ENCODE measurements at places on chromosomes 6 and 20.

GRCh38 chr6:84061613-84062398 lies 28.2 kb downstream of the MRAP2 start:
- no peak for DNase-seq

DNA sequence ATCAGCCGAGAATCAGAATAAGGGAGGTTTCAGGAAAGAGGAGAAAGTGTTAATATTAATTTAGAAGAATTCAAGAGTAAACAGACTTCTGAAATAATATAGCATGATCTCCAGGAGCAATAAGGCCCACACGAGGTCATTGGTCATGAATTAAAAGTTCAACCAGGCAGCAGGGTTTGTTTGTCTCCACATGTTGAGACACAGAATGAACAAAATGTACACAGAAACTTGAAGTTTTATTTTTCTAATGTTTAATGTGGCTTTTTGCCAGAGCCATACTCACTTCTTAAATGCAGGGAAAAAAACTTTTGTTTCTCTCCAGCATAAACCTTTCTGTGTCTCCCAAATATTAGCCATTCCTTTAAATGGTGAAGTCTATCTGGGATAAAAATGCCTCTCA lies 504.5 kb downstream of the HDGFL1 start:
- DNase-seq = no peak

GRCh38 chr6:166949528-166950442 lies 6.6 kb downstream of the RNASET2 start:
- DNase-seq = no peak

DNA sequence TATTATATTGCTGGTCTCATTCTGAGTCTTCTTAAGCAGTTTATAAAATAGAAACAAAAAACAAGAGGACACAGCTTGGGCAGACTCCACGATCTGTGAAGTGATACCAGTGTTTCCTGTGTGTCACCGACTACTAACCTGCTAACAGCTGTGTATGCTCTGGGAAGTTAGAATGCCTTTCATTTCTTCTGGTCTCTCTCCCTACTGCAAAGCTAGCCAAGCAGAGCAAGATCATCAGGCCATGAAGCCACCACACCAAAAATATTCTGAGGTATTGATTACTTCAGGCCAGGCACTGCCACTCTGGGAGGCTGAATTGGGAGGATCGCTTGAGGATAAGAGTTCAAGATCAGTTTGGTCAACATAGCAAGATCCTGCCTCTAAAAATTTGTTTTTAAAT lies 46.9 kb upstream of the SMIM29 start:
- no peak for DNase-seq

DNA sequence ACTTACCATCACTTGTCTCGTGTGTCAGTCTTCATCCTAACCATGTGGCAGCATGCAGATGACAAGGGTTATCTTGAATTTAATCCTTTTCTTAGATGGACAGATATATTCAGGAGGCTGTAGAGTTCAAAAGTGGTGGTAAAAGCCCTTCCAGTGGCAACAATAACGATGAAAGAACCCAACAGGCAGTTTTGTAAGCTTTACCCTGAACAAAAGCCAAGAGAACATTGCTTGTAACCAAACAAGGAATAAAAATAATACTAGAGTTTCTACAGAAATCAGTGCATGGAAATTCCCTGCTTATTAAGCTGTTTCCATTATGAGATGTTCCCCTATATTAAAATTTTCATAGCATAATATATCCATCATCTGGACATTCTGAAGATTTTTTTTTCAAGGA lies 69.7 kb downstream of the PDE7B start:
- DNase-seq = no peak

DNA sequence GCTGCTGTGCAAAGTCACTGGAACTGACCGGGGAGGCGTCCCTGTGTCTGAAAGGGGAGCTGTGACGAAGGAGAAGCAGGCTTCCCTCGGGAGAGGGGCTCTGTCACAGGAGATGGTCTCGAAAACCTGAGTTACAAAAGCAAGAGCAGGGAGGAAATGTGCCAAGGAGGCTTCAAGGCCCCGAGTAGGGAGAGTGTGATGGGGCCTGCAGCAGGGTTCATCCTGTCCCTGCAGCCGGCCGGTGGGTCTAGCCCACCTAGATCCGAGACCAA lies 16.7 kb downstream of the DYNLT1 start:
- no peak for DNase-seq

DNA sequence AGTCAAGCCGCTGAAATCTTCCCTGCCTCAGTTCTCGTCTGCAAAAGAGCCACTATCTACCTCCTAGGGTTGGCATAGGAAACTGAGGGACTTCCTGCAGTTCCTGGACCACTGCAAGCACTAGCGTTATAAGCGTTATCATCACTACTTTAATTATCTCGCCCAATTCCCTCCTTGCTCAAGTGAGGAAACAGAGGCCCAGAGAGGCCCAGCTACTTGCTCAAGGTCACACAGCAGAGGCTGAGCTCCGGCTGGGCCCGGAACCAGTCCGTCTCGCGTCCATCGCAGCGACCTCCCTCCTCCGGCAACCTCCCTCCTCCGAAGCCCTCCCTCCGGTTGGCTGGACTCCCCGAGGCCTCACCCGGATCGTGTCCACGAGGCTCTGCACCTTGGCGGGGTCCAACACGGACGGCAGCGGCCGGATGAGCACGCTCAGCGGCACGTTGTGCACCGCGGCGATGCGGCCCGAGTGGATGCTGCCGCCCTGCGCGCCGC lies 338 bp downstream of the SRXN1 start:
- no peak for DNase-seq

- DNase-seq = no peak
Observed at GRCh38 chr6:150689900-150690590, 90.4 kb downstream of the PLEKHG1 start.

- DNase-seq = no peak
Observed at GRCh38 chr20:36875702-36876472, at the start of gene TLDC2. TSS of gene TLDC2 (plus strand) at chr20:36876138. CDS start at chr20:36876175, 37 bp downstream.

GRCh38 chr20:24064092-24064491 lies 75.5 kb upstream of the GGTLC1 start:
- no peak for DNase-seq

DNA sequence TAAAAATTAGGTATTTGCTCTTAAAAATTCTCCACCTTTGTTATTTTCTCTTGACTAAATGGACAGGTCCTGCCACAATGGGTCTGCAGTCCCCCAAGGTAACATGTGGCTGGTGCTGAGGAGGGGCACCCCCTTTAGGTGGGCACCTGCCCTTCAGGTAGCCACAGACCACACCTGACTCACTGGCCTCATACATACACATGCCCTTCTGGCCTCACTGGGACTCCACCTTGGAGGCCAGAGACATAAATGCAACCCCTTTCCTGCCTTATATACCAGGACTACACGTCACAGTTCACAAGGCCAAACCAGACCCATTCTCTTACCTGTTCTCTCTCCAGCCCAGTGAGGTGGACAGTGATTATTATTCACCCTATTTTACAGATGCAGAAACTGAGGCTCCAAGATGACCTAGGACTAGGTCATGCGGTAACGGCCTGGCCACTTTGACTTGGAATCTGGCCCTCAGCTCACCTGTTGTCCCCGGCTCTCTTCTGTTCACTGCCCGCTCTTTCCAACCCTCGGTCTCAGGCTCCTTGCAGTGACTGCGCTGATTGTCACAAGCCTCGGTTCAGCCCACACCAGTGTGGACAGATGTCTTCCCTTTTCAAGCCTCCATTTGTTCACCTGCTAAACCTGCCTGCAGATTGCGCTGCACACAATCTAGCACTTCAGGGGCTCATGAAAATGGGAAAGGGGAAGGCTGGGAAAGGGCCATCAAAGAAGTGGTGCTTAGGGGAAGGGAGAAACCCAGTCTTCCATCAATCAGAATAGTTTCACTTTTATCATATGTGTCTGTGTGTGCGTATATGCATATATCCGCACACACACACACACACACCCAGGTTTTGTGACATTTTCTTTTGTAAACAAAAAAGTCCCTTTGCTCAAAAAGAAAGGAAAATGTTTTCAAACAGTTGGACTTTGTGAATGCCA lies 121.7 kb downstream of the BCAS1 start:
- DNase-seq = no peak

DNA sequence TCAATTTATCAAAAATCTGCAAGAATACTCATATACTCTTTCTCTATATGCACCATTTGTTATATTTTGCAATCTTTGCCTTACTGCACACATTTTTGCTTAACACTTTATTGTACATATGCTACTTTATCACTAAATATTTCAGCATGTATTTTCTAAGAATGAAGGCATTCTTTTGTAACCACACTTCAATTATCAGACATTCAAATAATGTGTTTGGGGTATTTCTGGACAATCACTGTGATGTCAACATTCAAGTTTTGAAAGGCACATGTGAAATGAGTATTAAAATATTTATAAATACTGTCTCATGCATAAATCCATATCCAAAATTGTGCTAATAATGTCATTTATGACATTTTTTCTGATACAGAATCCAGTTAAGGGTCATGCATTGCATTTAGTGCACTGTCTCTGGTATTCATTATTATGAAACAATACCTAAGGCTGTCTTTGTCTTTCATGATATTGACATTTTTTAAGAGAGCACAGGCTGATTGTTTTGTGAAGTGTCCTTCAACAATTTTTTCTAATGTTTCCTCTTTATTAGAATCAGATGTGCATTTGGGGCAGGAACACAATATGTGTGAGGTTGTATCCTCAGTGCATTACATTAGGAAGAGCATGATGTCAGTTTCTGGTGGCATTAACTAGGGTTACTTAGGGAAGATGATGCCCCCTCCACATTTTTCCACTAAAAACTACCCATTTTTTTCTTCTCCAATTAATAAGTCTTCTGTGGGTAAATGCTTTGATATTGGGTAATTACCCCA lies 105.7 kb downstream of the MTFR2 start:
- DNase-seq = no peak

GRCh38 chr20:60313191-60313590 lies 355.0 kb downstream of the CDH26 start:
- no peak for DNase-seq

DNA sequence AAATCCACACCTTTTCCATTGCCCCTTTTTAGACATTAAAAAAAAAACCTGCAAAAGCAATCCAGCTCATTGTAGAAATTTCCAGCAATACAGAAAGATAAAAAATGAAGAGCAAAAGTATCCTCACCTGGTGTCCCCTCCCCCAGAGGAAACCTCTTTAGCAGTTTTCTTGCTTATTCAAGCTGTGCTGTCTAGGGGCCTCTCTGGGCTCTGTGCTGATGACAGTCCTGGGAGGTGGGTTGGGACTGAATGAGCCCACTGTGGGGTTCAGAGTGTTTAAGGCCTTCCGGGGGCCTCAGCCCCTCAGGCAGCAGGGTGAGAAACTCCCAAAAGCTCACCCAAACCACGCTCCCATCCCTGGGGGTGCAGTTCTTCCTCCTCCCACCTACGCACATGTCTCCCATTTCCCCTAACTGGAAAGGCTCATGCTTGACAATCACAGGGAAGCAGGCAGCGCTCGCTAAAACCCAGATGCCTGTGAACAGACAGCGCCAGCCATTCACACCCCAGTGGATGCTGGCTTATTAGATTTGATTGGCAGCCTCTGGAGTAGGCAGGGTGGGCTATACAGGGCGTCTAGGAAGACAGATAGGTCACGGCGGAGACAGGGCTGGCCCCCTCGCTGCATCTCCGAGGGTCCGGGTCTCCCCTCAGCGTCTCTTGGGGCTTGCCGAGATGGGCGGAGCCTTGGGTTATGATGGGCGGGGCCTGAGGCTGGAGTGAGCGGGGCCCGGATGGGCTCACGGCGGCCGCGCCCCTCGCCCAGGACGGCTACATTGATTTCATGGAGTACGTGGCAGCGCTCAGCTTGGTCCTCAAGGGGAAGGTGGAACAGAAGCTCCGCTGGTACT lies 4.6 kb downstream of the GUCA1A start:
- DNase-seq = no peak

GRCh38 chr20:25859649-25860530 lies 163.2 kb upstream of the ZNF337 start:
- peak; percentile 70 for DNase-seq

DNA sequence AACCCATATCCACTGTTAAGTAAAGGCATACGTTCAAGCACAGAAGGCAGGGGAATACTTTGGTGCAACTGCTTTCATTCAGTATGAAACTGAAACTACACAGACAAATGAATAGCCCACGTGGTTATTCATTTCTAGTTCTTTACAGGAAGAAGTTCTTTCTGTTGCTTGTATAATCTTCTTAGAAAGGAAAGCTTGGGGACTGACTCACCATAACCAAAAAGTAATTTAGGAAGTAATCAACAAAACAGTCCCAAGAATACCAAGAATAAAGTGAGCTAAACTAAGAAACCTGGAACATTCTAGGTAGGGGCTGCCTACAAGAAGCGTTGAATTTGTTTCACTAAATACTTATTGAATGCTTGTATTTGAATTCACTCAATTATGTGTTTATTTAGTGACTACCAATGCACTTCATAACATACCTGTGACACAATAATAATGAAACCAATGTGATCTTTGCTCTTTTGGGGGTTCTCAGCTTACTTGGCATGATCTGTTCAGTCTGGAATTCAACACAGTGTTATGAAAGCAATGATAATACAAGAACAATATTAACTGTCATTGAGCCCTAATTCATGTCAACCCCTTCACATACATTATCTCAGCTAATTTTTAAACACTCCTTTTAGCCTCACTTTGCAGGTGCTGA lies 25.1 kb upstream of the KIAA0408 start:
- DNase-seq = no peak

GRCh38 chr20:52483382-52483781 lies 291.8 kb upstream of the ZFP64 start:
- no peak for DNase-seq

DNA sequence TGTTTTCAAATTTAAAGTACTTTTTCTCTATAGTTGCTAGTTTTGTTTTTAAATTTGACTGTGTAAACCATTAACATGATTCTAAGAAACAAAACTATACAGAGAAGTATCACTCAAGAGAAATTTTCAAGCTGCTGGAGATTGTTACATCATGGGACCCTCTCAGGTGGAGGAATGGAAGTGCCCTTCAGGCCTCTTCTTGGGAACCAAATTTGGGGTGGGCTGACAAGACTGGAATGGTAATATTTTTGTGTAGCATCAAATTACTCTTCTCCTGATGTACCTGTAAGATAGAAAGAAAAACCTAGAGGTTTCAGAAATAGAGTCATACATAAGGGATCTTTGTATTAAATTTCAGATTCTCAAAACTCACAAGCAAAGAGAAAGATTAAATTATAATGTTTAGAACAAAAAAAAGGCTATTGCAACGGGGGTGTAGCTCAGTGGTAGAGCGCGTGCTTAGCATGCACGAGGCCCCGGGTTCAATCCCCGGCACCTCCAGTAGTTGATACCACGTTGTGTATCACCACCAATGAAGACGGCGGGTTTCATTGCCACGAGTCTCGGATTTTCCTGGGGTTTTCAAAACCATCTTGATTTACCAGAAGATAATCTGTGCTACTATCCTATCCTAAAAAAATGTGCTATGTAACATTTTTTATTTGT lies 193.7 kb downstream of the GPX5 start:
- DNase-seq = no peak

All from activated CD8-positive, alpha-beta memory T cell treated with anti-CD3 and anti-CD28 coated beads for 1 hour (primary cell).